CD4-positive, alpha-beta T cell (primary cell): ENCODE measurements at places on chromosomes 4 and X.

DNA sequence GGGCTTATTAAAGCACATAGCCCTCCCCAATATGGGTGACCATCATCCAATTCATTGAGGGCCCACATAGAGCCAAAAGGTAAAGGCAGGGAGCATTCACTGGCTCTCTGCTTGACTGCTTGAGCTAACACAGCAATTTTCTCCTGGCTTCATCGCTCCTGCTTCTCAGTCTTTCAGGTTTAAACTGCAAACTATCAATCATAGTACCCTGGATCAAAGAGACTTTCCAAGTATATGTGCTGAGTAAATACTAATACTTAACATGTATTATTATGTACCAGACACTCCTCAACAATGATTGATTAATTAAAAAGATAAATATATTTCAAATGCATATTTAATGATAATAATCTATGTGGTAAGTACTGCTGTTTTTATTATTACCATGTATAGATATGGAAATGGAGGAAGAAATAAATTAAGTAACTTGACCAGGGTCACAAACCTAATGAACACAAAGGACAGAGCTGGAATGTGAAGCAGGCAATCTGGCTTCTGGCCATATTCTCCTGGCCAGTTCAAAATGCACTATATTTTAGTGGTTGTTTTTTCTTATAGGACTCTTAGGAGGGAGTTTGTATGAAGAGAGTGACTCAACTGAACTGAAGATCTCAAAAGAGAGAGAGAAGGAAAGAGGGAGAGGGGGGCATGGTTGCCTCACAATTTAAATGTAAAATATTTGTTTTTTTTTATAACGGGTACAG lies 1197.3 kb downstream of the TECRL start:
- no peak for DNase-seq

DNA sequence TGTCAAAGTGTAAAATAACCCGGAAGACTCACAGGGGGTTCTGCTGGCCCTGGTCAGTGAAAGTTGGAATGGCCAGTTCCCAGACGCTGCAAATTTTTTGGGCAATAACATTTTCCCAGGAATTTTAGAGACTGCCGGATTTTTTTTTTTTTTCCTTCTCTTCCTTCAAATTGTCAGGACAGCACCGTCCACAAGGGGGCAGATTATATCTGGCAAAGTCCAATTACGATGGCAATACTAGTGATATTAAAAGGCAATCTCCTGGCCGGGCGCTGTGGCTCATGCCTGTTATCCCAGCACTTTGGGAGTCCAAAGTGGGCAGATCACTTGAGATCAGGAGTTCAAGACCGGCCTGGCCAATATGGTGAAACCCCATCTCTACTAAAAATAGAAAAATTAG lies 20.5 kb downstream of the SLC25A5 start:
- DNase-seq: peak; percentile 59

GRCh38 chr4:153243468-153243867 lies 39.2 kb downstream of the TRIM2 start:
- DNase-seq: no peak

DNA sequence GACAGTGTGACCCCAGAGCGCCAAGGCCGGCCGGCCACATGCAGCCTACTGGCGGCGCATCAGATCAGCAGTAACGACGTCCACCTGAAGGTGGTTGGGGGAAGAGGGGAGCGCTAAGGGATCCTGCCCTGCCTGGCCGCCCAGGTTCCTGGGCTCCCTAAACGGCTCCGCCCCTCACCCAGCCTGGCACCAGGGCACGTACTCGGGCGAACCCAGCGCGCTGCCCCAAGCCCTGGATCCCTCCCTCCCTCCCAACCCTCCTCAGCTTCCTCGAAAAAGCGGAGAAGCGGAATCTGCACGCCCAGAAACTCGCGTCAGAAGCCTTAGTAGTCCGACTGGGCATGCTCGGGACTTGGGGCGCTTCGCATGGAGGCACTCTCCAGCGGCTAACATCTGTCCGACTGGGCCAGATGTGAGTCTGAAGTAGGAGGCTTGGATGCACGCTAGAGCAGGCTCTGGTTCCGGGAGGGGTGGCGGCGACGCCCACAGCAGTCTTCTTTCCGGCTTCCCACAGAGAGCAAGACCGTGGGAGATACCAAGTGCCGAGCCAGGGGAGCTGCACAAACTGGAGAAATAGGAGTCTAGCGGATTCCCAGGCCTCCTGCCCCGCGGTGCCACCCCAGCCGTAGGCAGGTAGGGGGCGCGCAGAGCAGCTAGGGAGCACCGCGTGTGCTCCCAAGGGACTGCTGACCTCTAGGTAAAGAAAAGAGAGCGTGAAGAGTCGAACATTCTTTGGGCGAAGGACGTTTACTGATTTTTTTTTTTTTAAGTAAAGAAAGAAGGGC lies 114.3 kb upstream of the TEX13C start:
- no peak for DNase-seq

DNA sequence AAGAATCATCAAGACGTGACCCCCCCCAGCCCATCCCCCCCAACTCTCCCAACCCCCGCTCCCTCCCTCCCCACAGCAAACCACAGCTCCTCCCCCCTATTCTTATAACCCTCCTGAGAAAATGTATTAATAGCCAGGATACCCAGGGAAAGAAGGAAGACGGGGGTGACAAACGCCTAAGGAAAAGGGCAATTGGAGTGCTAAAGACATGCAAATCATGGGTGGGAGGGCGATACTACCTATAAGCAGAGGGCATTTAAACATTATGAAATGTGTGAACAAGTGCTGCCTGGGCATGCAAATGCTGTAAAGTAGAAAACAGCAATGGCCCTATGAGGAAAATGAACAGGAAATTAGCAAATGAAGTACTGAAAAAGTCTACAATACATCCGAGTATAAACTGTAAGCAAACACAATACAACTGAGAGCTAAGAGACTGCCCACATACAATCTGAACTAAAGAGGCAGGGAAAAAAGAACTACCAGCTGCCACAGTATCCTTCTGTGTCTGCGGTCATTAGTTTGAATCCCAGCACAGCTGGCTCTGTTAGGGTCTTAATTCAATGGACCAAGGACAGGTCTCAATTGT lies 2.4 kb downstream of the CXXC4 start:
- DNase-seq: no peak

DNA sequence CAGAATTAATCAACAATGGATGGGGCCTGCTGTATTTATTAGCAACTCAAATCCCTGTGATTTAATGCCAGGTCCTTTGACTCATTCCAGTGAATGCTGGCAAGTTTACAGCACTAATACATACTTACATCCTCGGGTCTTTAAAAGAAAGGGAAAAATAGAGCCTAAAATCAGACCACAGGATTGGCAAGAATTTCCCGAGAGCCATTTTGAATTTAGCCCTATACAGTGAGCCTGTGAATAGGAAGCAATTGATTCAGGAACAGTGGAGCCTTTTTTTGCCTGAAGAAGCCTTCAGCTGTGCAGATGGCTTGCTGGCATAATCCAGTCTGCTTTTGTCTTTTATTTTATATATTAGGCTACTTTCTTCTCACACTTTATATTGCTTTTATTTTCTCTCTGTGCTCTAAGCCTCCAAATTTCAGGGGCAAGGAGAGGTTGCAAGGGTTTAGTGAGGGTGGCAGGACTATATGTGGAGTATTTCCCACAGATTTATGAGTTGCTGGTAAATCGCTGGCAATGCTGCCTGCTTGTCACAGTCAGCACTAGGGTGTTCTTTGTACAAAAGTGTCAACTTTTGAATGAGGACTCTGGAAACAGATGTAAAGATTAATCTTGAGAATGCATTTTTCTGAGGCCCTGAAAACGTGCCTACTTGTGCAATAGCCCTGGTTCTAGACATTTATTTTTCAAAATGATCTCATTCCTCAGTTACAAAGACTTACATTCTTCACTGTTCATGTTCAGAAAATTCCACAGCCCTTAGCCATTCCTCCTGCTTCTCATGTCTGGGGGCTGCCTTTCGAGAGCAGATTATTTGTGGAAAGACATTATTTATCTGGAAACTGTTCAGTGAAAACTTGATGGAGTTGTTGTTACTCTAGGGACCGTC lies 303.5 kb downstream of the SPRY1 start:
- no peak for DNase-seq

- DNase-seq: no peak
Observed at GRCh38 chrX:10926891-10927290, 184.2 kb upstream of the HCCS start.

DNA sequence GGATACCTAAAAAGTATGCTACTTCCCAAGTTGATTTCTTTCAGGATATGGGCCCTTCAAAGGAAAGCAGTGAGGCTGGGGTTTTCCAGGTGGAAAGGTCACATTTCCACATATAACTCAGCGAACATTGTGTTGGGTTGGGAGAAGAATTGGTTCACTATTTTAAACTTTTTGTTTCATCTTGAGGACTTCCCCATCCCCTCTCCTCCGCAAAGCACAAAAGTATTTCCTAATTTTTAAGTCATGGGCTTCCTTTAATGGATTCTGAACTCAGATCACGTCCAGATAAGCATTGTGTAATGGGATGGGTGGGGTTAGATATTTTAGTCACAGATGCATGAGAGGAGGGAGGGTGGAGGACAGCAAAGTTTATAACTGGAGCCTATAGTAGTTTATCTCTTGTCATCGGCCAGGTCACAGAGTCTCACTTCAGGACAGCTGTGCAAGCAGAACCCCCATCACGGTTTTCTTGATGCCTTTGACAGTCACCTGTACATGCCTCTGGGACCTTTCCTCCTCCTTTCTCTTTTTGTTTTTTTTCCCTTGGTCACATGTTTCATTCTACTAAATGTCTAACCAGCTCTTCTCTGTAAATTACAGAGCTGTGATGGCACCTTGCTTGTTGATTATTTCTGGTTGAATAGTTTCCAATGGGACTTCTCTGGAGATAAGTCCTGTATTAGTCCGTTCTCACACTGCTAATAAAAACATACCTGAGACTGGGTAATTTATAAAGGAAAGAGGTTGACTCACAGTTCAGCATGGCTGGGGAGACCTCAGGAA lies 115.4 kb downstream of the PTTG2 start:
- no peak for DNase-seq

GRCh38 chr4:61246034-61246433 lies 45.9 kb downstream of the ADGRL3 start:
- no peak for DNase-seq

- DNase-seq: no peak
Observed at GRCh38 chr4:18012807-18013462, 8.6 kb downstream of the LCORL start.
